Adrenal gland (tissue), 19 donors: ENCODE measurements at places on chromosomes 13 and 19. TPM values are rescaled to one million over a fixed set of nuclear protein-coding genes. Genes with fewer than 3 reads are reported as not detected.

The ZNF77 gene
- 3.2 TPM for polyA plus RNA-seq

The RTBDN gene
- 4.5 TPM for polyA plus RNA-seq

The SIAH3 gene
- polyA plus RNA-seq = 0.03 TPM

The ZNF177 gene
- 6.1 TPM for polyA plus RNA-seq

The GNA15 gene
- 7.3 TPM for polyA plus RNA-seq

The OR7D2 gene
- polyA plus RNA-seq = 0.15 TPM

The MIR17HG gene
- polyA plus RNA-seq = 0.48 TPM

The ZNF180 gene
- polyA plus RNA-seq = 8.1 TPM

The KCNN4 gene
- 0.48 TPM for polyA plus RNA-seq

The NMRK2 gene
- 1.3 TPM for polyA plus RNA-seq

The TMEM150B gene
- polyA plus RNA-seq = 4.7 TPM

The ZNF700 gene
- 27.3 TPM for polyA plus RNA-seq

The KLK13 gene
- not detected for polyA plus RNA-seq

The ERFL gene
- not detected for polyA plus RNA-seq

The KLK14 gene
- polyA plus RNA-seq = 0.48 TPM

The LPAR6 gene
- 56.2 TPM for polyA plus RNA-seq

The CGB2 gene
- not detected for polyA plus RNA-seq

The POSTN gene
- polyA plus RNA-seq = 20.2 TPM

The TTYH1 gene
- polyA plus RNA-seq = 1.6 TPM

The WDR88 gene
- polyA plus RNA-seq = not detected

The KCNRG gene
- 0.27 TPM for polyA plus RNA-seq

The LIM2 gene
- not detected for polyA plus RNA-seq

The DAND5 gene
- 0.27 TPM for polyA plus RNA-seq

The COL4A2 gene
- polyA plus RNA-seq = 70.9 TPM

The CGB5 gene
- not detected for polyA plus RNA-seq

The NFIX gene
- 9.4 TPM for polyA plus RNA-seq

The PNMA8C gene
- polyA plus RNA-seq = 0.47 TPM

The C19orf81 gene
- 4.6 TPM for polyA plus RNA-seq

The CNMD gene
- polyA plus RNA-seq = not detected

The CDX2 gene
- polyA plus RNA-seq = not detected

The ZNF665 gene
- polyA plus RNA-seq = 7.9 TPM
